ENCODE measurements at places on chromosomes 3 and 15.

DNA sequence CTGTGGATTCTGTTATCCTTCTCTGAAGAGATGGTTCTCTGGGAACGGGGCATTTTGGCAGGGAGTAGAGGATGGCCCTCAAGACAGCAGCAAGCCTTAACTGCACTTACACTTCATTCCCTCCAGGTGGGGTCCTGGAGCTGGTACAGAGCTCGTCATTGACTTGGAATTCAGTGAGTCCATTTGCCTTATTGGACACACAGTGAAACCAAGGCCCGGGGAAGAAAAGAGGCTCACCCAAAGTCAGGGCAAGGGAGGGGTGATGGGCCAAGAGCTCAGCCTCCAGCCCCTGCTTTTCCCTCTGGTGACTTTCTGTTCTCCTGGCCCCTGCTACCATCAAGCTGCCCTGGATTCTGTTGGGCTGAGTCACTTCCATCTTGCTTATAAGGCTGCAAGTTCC is 125.6 kb downstream of the ETFA start:
- DNase-seq: no peak

DNA sequence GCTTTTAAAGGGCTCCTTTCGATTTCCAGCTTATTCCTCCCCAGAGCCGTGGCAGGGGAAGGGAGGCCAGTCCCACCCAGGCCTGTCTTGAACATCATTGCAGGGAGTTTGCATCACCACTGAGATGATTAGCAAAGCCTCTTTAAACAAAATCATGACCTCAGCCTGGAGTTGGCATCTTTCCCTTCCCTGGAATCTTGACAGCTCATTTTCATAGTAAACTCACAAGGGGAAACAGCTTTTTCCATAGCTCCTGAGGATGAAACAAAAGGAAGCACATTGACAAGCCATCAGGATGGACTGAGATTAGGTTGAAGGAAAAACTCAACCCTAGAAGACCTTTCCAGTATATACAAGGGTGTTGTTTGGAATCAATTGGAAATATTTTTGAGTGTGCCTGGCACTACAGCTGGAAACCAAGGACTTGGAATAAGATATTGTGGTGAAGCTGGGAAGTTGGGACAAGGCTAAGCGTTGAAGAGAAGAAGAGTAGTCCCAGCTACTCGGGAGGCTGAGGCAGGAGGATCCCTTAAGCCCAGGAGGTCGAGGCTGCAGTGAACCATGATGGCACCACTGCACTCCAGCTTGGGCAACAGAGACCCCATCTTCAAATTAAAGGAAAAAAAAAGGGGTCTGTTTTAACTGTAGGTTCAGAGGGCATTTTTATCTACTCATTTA is 3.1 kb upstream of the LARP6 start:
- peak; percentile 99 for DNase-seq

DNA sequence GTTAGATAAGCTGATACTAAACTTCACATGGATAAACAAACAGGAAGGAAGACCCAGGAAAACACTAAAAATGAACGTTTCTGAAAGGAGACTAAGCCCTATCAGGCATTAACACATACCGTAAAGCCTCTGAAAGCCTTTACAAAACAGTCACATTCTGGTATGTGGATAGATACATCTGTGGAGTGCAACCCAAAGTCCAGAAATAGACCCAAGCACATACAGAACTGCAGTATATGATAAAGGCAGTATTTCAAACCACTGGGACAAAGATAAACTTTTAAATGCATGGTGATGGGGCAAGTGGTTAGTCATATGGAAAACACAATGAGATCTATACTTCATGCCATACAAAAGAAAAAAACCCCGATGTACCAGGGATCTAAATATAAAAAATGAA is 26.0 kb downstream of the DCBLD2 start:
- no peak for DNase-seq

DNA sequence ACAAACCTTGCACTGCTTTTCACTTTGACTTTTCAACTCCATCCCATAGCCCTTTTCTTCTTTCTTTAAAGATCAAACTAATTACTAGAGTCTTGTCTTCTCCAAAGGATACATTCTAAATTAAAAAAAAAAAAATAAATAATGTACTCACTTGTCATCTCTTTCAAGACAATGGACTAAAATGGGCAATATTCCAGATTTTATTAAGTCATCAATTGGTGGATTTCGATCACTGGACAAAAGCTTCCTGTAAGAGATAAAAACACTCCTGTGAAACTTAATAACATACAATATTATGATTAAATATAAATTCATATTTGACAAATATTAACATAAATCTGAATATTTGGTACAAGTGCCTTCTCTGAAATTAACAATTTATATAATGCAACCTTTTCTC is 34.1 kb downstream of the KPNA4 start:
- DNase-seq: no peak

DNA sequence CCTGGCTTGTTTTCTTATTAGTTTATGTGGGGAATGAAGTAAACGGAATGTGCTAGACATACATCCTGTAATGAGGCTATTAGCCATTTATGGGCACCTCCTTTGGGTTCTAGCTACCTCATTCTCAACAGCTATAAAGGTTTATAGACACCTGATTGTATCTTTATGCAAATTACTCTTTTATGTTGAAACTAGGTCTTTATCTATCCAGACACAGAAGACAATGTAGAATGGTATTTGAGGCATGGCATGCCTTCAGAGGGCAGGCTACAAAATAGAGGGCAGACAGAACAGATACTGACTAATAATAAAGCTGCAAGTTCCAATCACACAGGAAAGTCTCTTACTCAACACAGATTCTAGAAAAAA is 27.1 kb downstream of the TBC1D2B start:
- DNase-seq: no peak

- no peak for DNase-seq
Measured at GRCh38 chr3:140252812-140253656, 318.0 kb downstream of the CLSTN2 start.

DNA sequence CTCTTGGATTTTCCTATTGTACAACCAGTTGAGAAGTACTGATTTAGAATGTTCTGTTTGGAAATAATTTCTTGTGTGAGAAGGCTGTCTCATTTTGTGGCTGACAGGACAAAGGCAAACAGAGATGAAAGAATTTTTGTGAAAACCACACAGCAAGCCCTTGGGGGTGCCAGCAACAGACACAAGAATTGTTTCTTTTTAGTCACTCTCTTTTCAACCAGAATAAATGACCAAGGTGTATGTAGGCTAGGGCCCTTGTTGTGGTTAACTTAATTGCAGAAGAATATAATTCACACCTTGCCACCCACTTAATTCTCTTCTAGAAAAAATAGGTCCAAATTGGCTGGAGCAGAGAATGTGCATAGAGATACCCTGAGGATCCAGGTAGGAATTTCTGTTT is 329.4 kb upstream of the TBC1D5 start:
- no peak for DNase-seq

DNA sequence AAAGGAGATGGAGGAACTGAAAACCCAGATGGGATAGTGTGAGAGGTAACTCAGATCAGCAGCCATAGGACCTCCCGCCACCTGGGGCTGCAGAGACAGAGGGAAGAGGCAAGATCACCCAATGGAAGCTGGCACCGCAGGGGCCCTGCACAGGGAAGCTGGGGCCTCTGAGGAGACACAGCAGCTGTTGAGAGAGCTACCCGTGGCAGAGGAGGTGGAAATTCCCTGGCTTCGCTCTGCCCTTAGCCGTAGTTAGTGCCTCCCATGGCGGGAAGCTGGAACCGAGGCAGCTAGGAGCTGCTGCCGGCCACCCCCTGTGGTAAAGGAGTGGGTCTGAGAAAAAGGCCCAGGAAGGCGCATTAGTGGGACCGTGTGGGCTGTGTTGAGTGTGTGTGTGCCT is 18.0 kb upstream of the PLXNA1 start:
- DNase-seq: no peak

DNA sequence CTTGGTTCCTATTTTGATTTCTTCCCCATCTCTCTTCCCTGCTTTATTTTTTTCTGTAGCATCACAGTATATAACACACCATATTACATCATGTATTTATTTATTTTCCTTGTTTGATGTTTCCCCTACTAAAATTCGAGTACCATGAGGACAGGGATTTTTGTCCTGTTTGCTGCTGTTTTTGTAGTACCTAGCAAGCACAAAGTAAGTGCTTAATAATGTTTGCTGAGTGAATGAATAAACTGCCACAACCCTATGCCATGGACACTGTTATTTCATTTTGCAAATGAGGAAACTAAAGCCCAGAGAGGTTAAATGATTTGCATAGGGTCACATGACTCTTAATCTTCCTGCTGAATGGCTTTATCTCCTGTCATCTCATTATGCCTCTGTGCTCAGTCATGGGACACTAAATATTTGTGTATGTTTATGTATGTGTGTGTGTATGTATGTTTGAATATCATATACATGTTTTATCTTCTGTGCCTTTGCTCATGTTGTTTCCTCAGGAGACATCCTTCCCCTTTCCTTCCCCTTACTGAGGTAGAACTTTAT is 26.1 kb upstream of the MGA start:
- no peak for DNase-seq

GRCh38 chr15:33813891-33814290 is 154.4 kb upstream of the CHRM5 start:
- no peak for DNase-seq

- DNase-seq: no peak
Measured at GRCh38 chr3:183278479-183279088, 25.5 kb downstream of the B3GNT5 start.

- DNase-seq: no peak
Measured at GRCh38 chr3:10164546-10165393, at the start of gene IRAK2. Gene IRAK2 (plus strand): TSS chr3:10164919. CDS start chr3:10164955, 36 bp downstream.

GRCh38 chr3:53525765-53526703 is 31.6 kb downstream of the CACNA1D start:
- DNase-seq: no peak

- DNase-seq: no peak
Measured at GRCh38 chr3:81094986-81095385, 666.5 kb downstream of the GBE1 start.

GRCh38 chr15:76585576-76585897 is 249.0 kb downstream of the ISL2 start:
- DNase-seq: no peak

DNA sequence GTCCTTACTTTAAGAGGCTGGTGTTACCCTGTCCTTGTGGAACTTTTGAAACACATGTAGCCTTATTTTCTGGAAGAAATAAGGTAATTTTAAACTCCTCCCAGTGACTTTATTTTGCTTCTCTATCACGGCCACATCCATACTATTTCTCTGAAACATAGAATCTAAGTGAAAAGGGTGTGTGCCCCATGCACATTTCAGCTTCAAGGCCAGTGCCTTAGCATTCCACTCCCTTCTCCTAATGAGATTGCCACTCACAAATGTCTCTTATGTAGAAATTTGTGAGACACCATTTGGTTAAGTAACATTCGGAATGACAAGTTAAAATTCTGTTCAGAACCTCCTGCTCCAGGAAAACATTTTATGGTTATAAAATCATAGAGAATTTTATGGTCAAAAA is 562.7 kb downstream of the TUSC7 start:
- DNase-seq: no peak

DNA sequence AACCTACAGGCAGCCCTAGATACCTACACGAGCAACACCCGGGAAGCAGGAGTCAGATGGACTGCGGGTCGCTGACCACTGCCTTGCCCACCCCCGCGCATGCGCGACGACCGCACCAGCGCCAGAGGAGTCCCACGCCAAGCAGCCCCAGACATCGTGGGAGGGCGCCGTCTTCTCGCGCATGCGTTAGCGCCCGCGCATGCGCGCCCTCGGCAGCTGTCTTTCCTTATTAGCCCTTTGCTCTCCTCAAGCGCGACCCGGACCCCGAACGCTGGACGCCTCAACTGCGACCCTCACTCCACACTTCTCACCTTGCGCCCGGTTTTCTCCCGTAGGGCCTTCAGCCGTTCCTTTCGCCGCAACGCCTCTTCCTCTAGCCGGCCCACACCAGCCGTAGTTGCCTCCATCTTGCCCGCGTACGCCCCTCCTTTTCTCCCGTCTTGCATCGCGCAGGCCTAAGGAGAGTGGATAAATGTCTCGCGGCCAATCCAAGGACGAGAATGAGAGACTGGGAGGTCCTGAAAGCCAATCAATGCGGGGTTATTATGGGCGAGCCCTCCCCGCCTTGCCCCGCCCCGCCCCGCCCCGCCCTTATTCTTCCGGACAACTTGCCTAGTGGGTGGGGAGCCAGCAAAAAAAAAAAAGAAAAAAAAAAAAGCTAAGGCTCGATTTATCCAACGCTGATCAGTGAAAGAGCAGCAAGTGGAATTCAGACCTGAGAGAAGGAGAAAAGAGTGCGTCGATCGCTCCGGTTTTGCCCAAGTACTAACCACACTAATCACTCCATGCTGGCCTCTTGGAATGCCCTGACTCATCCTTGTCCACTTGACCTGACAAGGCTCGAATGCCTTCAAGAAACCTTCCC is at the start of gene CCDC12:
CCDC12 (minus strand) TSS at position 420 of the 865 bp plus-strand sequence; CDS start at position 407, 13 bp downstream.
- DNase-seq: peak; percentile 98

GRCh38 chr3:138948371-138949001 is 1.5 kb downstream of the FOXL2NB start:
- DNase-seq: no peak

GRCh38 chr3:26015752-26016151 is 225.9 kb downstream of the OXSM start:
- DNase-seq: no peak

DNA sequence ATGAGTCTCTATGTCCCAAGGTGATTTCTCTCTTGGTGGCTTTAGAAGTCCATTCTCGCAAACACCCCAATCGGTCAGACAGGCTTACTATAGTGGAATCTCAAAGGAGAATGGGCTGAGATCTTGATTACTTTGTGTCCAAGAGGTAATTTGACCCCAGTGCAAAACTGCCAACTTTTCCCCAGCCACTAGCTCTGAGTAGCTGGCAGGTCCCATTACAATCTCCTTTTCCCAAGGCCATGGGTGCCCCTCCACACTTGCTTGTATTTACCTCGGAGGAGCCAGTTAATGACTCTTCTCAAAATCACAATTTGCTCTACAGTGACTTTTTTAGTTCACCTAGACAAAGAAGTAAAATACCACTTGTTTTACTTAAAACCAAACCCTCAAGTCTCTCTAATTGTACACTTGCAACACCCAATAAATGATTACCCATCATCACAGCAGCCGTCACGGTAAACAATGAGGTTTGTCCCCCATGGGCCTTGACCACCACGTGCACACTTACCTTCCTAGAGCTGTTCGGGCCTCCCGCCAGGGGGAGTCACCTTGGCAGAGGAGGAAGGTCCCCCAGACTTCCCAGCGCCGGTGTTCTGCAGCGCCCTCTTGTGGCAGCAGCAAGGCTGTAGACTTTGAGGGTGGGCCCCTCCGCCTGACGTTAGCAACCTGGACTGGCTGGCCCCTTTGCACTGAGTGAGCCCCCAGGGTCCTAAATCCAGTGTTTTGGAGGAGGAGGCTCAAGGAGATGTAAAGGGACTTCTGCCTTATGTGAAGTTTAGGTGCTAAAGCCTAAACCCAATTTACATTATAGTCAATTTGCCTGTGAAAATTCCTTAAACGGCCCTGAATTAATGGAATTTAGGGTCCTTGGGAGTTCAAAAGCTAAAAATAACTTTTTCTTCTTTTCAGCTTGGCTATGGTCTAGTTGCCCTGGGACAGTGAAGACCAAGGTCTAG is 18.7 kb upstream of the HDAC11 start:
- DNase-seq: no peak

GRCh38 chr3:94336046-94336753 is 273.3 kb downstream of the NSUN3 start:
- DNase-seq: peak; percentile 20

Measured in fibroblast of skin of left biceps (primary cell).